D341Med (cell line): ENCODE measurements at places on chromosomes 13 and 19.
A peak's percentile ranks its signal among the peaks of the same experiment; 100 is the strongest.

DNA sequence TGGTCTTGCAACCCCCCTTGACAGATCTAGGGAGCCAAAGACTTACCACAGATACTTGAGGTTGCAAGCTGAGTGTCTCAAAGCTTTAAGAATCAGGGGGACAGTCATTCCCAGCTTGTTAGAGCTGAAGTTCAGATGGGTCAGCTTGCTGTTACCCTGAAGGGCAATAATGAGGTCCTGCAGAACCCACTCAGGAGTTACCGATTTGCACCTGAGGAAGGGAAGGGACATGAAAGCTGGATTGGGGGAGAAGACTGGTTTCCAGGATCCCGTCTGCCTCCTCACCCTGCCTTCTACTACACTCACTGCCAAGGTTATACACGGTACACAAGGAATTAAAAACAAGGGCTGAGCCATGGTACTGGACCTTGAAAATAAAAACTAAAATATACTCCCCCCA lies 24.4 kb downstream of the NLRP13 start:
- no peak for DNase-seq

DNA sequence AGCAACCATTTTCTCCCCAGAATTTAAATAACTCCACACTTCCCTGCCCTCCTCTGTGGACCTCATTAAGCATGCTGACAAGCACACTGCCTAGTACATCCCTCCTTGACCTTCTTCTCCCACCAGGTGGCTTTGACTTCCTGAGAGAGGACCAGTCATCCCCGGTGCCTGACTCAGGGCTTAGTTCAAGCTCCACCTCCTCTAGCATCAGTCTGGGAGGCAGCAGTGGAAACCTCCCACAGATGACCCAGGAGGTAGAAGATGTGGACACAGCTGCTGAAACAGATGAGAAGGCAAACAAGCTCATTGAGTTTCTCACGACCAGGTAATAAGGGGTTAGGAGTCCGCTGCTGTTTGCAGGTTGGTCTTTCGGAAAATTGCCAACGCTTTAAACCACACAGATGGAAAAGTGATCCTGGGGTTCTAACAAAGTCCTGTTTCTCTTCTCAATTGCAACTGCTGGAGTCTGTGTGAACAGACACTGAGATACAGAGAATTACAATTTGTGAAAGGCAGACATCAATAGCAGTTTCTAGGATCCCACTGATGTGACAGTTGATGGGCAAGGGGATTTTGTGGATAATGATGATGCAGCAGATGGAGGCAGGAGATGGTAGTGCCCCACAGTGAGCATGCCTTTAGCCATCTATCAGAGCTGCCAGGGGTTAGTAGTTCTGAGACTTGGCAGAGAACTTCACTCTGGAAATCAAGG lies 86.7 kb downstream of the ZAR1L start:
- DNase-seq = no peak

- DNase-seq = no peak
These were observed 637 bp downstream of the RANBP3 start for GRCh38 chr19:5977222-5977784.

DNA sequence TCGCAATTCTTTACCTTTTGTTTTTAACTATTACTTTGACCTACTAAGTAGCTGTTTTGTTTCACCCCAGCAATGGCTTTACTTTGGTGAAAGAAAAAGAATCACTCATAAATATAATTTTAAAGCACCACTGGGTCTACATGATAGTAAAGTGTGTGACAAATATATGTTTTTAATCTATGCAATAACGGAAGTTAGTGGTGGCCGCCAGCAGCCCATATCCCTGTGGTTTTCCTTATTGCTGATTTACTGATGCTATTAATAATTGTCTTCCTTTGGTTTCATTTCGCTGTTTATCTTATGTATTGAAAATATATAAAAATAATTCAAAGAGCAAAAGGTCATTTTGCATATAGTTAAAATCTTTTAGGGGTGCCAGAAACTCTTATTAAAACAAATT lies 491.3 kb downstream of the DIAPH3 start:
- no peak for DNase-seq

DNA sequence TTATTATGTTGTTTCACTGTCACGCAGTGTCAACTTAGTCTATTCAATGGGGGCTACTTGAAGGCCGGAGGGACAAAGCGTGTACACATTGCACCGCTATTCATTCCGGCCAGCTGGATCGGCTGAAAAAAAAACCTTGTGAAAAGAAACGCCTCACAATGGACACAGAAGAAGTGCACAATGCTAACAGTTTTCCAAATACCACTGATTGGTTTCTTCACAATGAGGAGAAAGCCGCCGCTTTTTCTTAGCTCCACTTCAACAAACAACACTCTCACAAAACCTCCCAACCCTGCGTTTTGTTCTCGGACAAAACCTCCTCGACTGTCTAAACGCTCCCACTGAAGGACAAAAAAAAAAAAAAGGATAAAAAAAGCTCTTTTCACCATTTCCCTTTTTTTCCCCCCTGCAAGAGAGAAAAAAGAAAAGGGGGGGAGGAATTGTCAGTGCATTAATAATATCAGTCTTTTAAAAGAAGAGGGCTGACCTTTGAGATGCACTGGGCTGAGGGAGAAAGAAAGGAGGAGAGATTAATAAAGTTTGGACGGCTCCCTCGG lies 5.4 kb downstream of the SOX21 start:
- no peak for DNase-seq

GRCh38 chr13:91346850-91347201 lies 661 bp upstream of the MIR17HG start:
- DNase-seq = peak; percentile 38

GRCh38 chr13:107881362-107881761 lies 334.0 kb downstream of the LIG4 start:
- no peak for DNase-seq

- no peak for DNase-seq
These were observed 7.2 kb downstream of the KRTDAP start for GRCh38 chr19:35483089-35483488.

DNA sequence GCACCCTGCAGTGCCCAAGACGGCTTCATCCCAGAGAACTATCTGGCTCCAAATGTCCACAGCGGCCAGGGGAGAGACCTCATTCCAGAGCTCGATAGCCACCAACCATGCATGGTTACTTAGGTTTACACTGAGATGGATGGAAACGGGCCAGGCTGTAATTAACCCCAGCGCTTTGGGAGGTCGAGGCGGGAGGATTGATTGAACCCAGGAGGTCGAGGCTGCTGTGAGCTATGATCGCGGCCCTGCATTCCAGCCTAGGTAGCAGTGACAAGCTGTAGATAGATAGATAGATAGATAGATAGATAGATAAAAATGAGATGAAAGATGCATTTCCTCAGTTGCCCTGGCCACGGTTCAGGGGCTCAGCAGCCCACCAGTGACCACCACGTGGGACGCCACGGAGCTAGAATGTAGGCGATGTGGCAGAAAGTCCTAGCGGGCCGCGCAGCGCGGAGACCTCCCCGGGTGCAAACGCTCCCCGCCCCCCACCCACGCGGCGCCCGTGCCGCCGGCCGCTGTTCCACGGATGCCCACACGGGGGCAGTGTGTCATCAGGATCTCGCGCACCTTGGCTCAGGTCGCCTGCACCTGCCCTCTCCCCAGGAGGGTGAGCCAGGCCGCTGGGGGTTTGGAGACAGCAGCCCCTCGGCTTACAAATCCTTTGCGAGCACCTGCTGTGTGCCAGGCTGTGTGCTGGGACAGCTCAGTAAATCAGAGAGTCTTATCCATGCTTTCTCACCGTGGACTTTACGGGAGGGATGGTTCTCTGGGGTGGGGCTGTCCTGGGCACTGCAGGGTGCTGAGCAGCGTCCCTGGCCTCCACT lies 13.5 kb upstream of the TLE5 start:
- DNase-seq = peak; percentile 86

DNA sequence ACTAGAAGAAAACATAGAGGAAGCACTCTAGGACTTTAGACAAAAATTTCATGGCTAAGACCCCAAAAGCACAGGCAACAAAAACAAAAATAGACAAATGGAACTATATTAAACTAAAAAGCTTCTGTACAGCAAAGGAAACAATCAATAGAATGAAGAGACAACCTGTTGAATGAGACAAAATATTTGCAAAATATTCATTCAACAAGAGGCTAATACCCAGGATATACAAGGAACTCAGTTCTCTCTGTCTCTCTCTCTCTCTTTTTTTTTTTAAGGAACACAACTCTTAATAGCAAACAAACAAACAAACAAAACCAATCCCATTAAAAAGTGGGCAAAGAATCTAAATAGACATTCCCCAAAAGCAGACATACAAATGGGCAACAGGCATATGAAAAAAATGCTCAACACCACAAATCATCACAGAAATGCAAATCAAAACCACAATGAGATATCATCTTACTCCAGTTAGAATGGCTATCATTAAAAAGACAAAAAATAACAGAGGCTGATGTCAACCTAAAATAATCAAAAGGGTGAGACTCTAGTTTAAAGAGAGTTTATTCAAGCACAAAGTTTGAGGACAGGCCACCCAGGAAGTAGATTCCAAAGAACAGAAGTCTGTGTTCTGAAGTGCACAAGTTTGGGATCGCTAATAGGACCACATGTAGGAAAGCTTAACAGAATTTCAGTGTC lies 27.1 kb upstream of the SLC7A9 start:
- no peak for DNase-seq

DNA sequence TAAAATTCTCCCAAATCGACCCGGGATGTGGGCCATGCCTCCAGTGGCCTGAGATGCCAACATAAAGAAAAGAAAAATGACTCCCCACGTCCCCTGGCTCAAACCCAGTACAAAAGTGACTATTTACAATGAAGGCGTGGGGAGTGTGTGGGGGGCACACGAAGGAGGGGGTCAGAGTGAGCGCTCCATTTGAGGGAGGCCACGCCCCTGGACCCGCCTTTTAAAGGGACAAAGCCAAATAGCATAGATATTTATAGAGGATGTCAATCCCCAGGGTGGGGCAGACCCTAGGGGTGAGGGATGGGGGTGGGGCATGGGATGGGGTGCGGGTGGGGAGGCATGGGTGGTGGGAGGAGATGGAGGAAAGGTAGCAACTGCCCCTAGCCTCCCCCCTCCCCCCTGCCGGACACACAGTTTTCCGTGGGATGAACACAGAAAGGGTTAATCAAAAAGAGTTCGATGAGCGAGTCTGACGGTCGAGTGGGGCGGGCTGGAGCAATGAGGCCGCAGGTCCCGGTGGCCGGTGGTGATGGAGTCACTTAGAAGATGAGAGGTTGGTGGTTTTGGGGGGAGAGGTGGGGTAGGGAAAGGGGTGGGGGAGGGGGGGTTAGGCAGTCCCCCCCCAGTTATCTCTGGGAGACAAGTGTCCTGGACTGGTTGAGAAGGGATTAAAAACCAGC lies 20.1 kb upstream of the NANOS2 start:
- DNase-seq = no peak

DNA sequence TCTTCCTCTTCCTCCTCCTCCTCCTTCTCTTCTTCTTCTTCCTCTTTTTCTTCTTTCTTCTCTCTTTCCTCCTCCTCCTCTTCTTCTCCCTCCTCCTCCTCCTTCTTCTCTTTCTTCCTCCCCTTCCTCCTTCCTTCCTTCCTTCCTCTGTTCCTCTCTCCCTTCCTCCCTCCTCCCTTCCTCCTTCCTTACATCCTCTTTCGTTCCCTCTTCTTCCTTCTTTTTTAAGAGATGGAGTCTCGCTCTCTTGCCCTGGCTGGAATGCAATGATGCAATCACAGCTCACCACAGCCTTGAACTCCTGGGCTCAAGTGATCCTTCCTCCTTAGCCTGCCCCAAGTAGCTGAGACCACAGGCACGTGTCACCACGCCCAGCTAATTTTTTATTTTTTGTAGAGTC lies 13.2 kb downstream of the EHD2 start:
- DNase-seq = no peak

DNA sequence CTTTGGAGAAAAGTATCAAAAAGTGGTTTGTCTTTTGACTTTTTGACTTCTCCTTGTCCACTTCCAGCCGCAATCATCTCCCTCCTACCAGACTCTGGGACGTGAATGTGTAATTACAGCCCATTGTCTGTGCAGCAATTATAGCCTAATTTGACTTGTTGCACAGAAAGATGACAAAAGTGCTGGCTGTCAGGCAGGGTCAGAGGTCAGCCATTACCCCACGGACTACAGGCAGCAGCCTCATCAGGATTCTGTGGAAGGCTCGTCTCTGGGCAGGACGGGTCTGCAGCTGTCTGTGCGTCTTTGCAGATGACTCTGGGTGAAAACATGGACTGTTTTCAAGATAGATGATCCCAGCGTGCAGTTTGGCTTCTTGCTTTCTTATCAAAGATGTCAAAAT lies 102.2 kb upstream of the EDNRB start:
- DNase-seq = no peak

DNA sequence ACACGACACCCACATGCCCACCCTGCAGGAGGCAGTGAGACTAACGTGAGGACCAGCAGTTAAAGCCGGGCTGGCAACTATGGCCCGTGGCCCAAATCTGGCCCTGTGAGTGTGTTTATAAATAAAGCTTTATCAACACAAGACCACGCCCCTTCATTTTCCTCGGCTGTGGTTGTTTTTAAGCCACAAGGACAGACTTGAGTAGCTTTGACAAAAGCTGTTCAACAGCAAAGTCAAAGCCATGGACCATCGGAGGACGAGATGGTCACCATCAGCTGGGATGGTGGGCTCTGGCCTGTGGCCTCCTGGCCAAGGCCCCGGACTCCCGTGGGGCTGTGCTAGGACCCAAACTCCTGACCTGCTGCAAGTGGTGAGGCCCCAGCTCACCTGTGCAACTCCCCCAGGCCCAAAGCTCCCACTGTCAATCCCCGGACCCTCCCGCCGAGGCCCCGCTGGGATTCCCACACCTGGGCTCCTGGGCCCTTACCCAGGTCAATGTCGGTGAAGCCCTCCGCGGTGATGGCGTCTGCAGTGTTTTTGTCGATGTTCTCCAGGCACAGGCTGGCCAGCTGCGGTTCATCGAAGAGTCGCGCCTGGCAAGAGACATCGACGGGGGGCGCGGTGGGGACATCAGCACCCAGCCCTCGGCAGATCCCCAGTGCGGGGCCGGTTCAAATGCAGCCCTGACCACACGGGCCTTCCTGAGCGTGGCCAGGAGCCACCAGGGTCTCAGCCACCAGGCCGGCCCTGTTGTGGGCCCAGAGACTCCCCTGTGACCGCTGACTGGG lies 25.1 kb downstream of the BTBD2 start:
- no peak for DNase-seq

GRCh38 chr19:42512743-42513304 lies 15.5 kb downstream of the CEACAM1 start:
- no peak for DNase-seq

DNA sequence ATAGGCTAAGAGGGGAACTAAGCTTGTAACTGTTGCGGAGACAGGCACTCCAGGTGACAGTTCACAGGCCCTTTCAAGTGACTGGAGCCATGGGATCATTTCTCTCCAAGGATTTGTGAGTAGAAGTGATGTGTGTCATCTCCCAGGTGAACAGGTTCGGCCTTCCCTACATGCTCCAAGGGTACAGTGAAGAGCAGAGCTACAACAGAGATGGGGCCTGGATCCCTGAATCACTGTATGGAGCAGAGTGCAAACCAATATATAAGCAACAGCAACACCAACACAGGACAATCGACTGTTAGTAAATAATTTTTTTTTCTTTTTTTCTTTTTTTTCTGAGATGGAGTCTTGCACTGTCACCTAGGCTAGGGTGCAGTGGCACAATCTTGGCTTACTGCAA lies 15.0 kb downstream of the ZSCAN18 start:
- DNase-seq = no peak

DNA sequence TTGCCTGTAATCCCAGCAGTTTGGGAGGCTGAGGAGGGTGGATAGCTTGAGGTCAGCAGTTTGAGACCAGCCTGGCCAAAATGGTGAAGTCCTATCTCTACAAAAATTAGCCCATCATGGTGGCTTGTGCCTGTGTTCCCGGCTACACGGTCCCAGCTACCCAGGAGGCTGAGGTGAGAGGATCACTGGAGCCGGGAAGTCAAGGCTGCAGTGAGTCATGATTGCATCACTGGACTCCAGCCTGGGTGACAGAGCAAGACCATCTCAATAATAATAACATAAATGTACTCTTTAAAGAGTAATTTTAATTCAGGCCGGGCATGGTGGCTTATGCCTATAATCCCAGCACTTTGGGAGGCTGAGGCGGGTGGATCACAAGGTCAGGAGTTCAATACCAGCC lies 38.7 kb downstream of the SKA3 start:
- DNase-seq = no peak
